NCI-H69 (cell line): ENCODE measurements at places on chromosomes 6 and 20.

- no peak for DNase-seq
Observed at GRCh38 chr6:49839957-49840356, 26.4 kb downstream of the CRISP1 start.

- no peak for DNase-seq
Observed at GRCh38 chr20:58039274-58040092, 189.0 kb downstream of the ANKRD60 start.

- DNase-seq = peak; percentile 96
Observed at GRCh38 chr6:157552081-157552747, 171.2 kb downstream of the ZDHHC14 start.

DNA sequence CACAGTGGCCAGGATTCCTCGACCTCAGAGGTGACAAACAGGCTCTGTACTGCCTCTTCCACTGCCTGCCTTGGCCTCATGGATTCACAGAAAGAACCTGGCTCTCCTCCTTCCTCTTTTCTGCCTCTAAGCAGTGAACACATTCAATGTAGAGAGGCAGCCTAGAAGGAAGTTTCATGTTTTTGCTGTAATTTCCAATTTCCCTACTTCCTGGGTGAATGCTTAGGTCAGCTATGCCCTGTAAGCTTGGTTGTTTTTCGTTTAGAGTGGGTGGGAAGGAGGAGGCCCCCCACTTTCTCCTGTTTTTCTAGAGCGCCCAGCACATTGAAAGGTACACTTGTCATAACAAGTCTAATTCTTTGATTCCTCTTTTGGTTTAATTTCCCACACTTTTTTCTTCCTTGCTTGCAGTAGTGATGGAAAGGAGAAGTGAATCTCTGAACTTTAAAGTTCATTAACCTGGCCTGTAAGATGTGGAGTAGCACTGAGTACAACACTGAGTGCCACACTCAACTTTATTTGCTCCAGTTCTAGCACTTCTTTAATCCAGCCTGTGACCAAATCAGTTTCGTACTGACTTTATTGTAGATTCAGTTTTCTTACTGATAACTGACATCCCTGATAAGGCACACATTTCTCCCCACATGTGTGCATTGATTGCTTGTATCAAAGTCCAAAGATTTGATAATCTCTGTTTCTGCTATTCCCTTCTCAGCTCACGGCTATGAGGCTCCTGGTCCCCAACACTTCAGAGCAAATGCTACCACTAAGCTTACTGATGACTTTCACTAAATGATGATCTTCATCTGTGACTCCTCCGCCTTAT is 100.0 kb upstream of the MAN1A1 start:
- no peak for DNase-seq

GRCh38 chr20:57291003-57291402 is 24.6 kb upstream of the BMP7 start:
- DNase-seq = peak; percentile 2

DNA sequence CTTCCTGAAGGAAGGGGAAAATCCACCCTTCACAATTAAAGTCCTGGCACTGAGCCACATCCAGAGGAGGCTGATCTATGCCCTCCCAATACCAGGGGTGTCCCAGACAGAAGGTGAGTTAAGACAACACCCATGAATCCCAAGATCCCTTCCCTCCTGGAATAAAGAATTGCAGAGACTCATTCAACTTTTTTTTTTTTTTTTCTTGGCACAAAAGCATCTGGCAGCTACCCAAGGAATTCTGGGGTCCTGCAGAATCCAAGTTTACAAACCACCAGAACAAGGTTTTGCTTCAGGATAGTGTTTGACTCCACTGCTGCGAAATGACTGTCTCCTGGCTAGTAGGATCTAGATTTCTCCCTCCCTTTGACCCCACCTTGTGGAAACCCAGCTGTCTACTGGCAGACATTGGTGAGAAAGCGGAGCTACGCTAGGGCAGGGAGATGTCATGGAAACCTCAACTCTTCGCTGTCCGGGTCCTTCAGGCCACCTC is 37.4 kb downstream of the JAG1 start:
- peak; percentile 46 for DNase-seq

GRCh38 chr6:153301602-153302001 is 170.5 kb upstream of the RGS17 start:
- peak; percentile 36 for DNase-seq

DNA sequence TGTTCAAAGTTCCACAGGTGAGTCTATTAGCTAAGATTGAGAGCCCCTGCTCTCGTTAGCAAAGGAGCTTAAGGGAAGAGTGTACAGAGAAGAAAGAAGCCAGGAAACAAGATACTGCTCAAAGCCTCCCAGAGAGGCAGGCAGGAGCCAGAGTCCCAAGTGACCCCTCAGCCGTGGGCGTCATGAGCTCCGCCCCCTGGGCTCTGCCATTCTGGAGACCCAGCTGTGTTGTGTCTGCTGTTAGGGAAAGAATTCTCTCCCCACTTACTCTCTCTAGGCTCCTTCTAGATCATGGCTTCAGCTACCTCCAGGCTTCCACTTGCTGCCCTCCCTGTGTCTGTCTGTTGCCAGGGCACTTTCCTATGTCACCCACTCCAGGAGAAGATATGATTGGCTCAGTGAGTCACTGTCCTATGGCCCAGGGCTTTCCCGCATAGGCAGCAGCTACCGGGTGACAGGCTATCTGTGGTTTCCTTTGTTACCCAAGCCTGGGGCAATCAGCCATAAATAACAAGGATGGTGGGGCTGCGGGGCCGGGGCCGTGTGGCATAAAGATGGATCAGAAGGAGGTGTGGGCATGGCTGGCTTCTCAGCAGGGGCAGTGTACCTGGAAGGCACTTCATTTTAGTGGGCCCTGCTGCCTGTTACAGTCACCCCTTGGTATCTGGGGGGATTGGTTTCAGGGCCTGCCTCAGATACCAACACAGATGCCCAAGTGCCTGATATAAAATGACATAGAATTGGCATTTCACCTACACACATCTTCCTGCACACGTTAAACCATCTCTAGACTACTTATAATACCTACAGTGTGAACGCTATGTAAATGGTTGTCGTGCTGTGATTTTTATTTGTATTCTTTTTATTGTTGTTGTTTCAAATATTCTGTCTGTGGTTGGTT is 118.9 kb downstream of the ARMC2 start:
- DNase-seq = peak; percentile 97

- DNase-seq = no peak
Observed at GRCh38 chr6:168154263-168154917, 75.4 kb upstream of the FRMD1 start.

GRCh38 chr6:37103169-37104039 is 66.5 kb upstream of the PIM1 start:
- DNase-seq = peak; percentile 94

DNA sequence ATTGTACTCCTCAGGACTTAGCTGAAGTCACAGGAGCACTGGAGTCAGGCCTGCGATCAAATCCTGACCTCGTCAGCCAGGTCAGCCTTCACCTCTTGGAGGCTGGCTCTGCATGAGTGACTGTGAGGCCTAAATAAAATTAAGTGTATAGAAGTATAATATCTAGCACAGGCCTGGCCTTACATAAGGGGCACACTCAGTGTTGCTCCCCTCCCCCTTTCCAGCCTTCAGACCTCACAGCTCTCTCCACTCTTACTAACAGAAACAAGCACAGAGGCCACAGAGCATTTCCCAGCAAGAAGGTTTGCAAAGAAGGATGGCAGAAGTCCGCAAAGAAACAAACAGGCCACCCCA is 84.8 kb downstream of the TRERF1 start:
- no peak for DNase-seq

DNA sequence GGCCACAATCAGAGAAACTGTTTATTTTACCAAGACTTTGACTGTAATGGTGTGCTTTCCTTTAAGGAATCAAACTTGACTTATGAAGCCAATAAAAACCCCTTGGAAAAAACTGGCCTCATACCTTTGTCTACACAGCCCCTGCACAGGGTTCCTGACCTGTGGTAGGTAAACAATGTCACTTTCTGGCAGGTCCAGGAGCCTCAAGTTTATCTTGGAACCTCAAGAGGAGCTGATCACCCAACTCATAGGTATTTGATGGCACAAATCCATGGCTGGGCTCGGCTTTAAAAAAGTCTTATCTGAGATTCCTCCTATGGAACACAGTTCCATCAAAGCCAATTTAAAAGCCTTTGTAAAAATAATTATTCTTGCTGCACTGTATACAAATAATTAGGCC is 61.0 kb downstream of the AGPAT4 start:
- DNase-seq = no peak

GRCh38 chr6:53712078-53712477 is 46.5 kb upstream of the KLHL31 start:
- no peak for DNase-seq

- DNase-seq = no peak
Observed at GRCh38 chr20:3843490-3843889, 3.1 kb upstream of the MAVS start.

- peak; percentile 98 for DNase-seq
Observed at GRCh38 chr6:3549314-3549940, 92.6 kb upstream of the SLC22A23 start.

DNA sequence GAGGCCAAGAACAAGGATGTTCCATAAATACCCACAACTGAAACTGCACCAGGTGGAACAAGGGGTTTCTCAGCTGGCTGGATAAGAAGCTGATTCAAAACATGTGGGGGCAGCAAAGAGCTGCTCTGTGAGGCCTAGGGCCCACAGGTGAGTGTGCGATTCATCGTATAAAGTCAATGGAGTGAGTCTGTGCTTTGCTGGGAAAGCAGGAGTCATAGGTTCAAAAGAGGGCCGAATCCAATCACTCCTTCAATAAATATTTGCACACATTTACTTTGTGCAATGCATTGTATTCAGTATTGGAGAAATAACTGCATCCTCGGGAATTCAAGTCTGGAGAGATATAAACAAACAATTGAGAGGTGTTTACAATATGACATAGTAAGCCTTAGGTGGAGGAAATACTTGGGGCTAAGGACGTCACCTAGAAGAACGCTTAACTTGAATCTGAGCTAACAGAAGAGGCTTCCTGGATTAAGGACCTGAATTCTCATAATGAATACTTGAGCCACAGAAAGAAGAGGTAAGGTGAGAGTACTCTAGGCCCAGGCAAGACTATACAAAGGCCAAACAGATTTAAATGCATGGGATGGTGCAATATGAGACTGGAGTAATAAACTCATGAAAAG is 83.7 kb upstream of the TMEM30A start:
- DNase-seq = peak; percentile 76

GRCh38 chr6:49072885-49073620 is 390.0 kb downstream of the MMUT start:
- DNase-seq = no peak

DNA sequence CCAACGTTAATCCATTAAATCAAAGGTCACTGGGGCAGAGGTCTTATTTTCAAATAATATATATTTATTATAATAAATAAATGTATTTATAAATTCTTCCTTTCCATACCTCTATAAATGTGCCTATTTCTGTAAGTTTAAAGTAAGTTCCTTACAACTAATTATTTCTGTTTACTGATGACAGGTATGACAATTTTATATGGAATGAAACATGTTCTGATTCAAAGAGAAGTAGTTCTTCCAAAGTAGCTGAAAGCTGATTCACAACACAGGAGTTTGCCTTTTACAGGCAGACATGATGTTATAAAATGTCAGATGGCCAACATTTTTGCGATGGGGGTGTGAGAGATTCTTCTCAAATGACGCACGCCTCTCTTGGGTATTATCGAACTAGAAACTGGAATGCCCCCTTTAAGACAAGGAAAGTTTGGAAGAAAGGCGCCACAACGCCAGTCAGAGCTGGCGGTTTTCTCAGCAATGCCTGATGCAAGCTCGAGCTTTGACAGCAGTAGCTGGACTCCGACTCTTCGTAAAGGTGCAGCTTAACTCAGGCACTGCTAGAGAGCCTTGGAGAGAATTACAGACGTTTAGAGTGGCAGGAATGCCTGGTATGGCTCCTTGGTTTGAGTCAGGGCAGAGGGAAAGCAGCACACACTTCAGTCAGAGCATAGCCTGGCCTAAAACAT is 92.1 kb downstream of the FOXC1 start:
- DNase-seq = peak; percentile 8

GRCh38 chr6:74742793-74743508 is 462.9 kb downstream of the COL12A1 start:
- DNase-seq = no peak

DNA sequence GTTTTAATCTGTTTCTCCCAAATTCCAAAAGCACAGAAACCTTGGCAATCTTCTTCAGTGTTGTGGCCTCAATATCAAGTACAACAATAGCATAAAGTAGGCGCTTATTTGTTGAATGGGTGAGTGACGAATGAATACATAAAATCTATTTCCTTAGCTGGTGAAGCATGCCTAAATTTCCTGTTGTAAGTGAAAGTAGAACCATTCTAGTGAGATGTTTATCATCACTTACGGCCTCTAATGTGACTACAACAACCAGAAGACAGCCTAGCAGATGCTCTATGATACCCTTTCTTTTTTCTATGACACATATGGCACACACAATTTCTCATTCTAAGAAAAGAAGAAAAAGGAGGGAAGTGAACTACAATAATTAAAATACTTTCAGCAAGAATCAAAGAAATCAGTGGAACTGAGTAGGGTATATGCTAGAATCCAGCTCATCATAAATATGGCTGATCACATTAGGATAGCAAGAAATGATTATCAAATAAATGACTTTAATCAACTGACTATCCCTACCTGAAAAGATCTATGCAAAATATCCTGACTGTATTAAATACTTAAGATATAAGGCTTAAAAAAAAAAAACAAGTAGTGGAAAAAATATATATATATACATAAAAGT is 67.4 kb downstream of the BTBD9 start:
- no peak for DNase-seq

DNA sequence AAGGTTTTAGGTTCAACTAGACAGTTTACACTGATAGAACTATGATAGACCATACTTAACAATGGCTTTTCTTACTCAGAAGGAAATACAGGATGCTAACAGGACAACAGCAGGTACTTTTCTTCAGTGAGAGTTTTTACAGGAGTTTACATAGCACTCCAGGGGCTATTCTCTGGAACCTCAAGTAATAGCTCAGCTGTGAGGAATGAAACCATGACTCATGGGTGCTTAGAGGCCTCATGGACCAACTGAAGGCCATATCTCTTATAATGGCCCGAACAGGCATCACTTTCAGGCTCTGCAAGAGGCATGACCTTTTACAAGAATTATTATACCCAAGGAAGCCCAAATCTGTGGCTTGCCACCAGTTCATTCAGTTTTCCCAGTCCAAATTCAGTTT is 31.8 kb downstream of the TREML1 start:
- no peak for DNase-seq

DNA sequence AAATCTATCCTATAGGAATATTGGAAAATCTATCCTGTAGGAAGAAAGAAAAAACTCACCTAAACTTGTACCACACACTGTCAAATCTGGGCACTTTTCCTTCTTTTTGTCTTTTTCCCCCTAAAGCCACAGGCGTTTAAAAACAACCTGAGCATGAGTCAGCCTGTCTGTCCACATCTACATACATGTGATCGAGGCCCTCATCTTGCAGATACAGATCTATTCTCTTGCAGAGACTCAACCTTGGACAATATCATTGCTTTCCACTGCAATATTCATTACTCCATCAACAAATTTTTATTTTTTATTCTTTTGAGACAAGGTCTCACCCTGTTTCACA is 95.9 kb upstream of the IYD start:
- DNase-seq = no peak

GRCh38 chr6:133128191-133128590 is 113.0 kb upstream of the EYA4 start:
- no peak for DNase-seq
